ENCODE measurements at places on chromosomes 6 and 20.

DNA sequence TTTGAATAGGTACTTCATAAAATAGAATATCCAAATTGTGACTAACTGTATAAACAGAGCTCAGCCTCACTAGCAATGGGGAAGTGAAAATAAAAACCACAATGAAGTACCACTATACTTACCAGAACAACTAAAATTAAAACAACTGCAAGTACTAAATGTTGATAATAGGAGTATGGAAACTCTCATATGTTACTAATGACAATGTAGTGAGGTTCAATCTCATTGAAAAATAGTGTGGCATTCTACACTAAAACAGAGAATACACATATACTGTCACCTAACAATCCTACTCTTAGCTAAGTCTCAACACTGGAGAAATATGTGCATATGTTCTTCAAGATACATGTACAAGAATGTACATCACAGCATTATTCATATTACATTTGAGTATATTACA is 132.0 kb upstream of the CARMIL1 start:
- no peak for DNase-seq

- no peak for DNase-seq
These were observed 309.7 kb downstream of the KIF16B start for GRCh38 chr20:16263582-16263981.

DNA sequence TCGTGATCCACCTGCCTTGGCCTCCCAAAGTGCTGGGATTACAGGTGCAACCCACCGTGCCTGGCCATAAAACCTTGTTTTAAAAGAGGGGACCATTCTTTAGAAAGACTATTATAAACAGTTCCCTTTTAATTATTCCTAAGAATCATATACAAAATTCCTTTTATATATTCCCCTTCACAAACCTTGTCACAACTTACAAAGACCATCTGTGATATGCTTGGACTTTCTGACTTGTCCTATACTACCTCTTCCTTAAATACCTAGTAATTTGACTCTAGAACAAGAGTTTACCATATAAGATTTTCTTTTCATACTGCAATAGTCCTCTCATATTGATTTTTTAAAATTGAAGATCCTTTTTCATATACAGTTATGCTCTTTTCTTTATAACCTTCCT is 135.8 kb upstream of the PRSS16 start:
- no peak for DNase-seq

GRCh38 chr20:43178080-43178479 is 11.6 kb downstream of the PTPRT start:
- DNase-seq, result no peak

GRCh38 chr6:110629153-110629552 is 152.7 kb upstream of the SLC22A16 start:
- DNase-seq, result no peak

Data from stimulated activated naive CD8-positive, alpha-beta T cell treated with anti-CD3 and anti-CD28 coated beads, Interleukin-15, Interleukin-2, amounts not matched to agents 100 U/mL and 50 U/mL, for 24 hours (primary cell).